ENCODE measurements at places on chromosomes 7 and 10.

- DNase-seq = no peak
Measured at GRCh38 chr10:36516281-36516680, 609.1 kb upstream of the ANKRD30A start.

DNA sequence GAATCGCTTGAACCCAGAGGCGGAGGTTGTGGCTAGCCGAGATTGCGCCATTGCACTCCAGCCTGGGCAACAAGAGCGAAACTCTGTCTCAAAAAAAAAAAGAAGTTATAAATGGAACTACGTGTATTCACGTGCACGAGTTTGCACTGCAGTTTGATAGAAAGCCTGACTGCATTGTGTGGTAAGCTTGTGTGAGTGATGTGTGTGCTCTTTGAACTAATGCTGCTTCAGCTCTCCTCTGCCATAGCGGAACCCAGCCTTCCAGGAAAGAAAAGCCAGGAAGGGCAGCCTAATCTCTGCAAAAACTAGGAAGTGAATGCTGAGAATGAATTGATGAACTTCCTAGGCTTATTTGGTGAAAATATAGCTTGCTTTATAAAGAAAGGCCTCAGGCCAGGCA, 15.6 kb upstream of the MKRN1 start:
- DNase-seq = no peak

DNA sequence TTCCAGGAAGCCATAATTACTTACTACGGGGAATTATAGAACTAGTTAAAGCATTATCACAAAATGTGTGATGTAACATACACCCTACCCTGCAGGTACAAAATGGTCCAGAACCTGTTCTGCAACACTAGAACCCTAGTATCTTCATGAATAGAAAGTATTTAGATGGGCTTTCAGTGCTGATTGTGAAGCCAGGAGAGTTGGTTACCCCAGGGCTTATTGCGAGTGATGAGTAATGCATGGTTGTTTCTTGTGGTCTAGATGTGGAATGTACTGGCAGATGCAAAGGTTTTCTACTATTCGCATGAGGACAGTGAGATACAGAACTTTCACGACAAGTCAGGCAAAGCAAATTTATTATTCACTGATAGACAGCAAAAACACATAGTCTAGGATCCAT, 33.6 kb upstream of the AGR3 start:
- no peak for DNase-seq

DNA sequence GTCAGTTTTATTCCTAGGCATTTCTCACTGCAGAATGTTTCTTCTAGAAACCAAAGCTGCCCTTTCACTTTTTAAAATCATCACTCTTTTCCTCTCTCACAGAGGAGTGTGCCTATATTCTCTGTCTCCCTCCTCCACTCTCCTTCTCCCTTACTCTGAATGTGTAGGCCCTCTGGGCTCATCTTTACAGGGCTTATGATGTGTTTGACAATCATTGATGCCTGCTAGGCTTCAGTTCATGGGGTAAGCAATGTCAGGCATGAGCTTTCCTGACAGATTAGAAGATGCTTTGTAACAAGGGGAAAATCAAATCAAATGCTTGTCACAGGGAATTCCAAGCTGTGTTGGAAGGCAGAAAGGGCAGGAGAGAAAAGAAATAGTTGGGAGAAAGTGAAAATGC, 742.9 kb downstream of the SORCS3 start:
- no peak for DNase-seq

DNA sequence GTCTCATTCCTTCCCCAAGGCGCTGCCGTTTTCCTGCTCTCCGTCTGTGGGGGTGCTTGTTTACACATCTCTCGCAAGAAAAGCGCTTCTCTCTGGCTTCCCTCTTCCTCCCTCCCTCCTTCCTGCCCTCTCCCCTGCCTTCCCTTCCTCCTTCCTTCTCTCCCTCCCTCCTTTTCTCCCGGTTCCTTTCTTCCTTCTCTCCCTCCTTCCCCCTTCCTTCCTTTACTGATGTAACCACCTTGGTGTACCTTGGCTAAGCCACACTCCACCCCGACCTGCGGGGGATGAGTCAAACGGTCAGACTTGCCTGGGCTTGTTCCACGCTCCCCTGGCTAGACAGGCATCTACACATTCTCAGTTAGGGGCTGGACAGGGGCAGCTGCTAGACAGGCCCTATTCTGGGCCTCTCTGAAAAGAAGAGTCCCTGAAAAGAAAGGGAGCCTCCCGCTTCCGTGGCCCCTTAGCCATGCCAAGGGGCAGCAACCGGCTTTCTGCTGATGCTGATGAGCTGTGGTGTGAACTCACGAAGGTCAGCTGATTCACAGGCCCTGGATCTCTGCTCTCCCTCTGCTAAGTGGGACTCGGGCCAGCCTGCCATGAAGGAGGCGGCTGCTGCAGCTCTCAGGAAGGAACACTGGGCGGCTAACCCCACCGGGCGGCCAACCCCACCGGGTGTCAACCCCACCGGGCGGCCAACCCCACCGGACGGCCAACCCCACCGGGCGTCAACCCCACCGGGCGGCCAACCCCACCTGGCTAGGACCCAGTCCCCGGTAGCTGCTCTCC, 216.8 kb downstream of the TCERG1L start:
- no peak for DNase-seq

- no peak for DNase-seq
Measured at GRCh38 chr7:7221599-7222038, 39.3 kb downstream of the C1GALT1 start.

DNA sequence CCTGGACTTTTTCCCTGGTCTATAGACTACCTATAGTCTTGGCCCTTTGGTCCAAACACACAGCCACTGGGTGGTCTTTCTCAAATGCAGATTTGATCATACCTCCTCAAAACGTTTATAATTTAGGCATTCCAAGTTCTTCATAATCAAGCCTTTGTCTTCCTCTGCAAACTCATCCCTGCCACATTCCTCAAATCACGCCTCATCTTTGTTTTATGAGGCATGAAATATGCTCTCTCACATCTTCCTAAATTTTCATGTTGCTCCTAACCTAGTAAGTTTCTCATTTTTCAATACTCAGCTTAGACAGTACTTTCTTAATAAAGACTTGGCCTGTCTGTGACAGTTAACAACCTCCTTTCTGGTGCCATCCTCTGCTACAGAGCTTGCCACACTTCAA, 10.9 kb upstream of the HERC4 start:
- DNase-seq = no peak

GRCh38 chr10:12617191-12618175, 268.1 kb downstream of the CAMK1D start:
- no peak for DNase-seq

GRCh38 chr10:74165530-74165901, 14.5 kb downstream of the ADK start:
- DNase-seq = no peak

DNA sequence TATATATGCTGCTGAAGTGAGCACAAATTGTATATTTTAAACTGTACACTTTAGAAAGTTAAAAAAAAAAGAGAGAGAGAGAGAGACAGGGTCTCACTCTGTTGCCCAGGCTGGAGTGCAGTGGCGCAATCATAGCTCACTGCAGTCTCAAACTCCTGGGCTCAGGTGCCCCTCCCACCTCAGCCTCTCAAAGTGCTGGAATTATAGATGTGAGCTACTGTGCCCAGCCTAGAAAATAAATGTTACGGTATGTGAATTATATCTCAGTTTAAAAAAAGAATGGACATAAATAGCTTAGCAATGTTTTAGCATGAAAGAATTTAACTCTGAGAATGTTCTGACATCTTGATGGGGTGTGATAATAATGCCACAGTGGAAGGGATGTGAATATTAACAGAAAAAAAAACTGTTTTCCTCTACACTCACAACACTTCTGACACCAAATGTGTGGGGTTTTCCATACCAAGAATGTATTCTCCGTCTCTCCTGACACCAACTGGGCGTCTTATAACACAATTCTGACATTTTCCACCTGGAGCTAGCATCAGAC, 162.1 kb downstream of the PLCE1 start:
- DNase-seq = no peak

- DNase-seq = no peak
Measured at GRCh38 chr10:19620811-19621210, 195.4 kb upstream of the PLXDC2 start.

DNA sequence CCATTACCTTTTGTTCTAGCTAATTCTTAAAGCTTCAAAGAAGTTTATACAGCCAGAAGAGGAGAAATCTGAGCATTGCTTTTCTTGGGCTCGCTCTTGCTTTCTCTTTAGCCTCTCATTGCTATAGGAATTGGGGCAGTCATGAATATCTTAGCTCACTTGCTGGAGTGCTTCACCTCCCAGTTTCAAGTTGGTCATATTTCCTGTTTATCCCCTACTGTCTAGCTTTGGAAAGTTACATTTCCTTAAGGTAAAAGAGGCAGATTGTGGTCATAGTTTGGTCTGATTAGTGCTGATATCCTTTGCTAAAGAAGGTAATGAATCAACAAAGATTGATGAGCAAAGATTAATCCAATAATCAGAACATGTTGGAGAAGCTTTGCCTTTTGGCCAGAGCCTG, 77.7 kb upstream of the GLI3 start:
- DNase-seq = no peak

GRCh38 chr7:25235471-25235870, 7.2 kb upstream of the NPVF start:
- DNase-seq = no peak

GRCh38 chr7:66950311-66950710, 29.3 kb downstream of the TMEM248 start:
- DNase-seq = no peak

- no peak for DNase-seq
Measured at GRCh38 chr7:74606909-74607510, 50.5 kb upstream of the GTF2I start.

DNA sequence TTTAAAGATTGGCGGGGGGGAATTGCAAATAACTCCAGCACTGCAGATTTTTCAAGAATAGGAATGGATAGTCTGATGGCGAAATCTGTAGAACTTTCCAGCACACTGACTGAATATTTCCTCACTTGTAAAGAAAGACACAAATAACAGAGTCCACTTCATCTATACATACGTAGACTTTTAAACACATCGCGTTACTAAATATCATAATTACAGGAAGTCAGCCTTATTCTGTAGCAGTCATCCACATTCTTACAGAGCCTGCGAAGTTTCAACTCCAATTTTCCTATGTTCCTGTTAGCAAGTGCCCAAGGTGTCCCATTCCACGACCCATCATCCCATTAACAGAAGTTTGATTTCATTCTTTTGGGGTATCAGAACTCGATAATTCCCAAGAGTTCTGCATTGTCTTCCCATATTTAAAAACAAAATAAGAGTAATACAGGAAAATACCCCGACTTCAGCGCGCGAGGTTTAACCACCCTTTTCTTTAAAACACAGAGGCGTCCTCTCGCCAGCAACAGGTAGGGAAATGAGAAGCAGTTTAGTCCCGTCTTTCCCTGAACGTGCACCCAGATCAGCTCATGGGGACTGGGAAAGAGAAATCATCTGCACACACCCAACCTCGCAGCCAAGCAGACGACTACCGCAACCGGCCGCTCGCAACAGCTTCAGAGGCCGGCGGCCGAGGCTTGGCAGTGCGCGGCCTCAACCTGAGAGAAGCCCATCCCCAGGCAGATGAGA, 880 bp downstream of the HERC4 start:
- DNase-seq = no peak

GRCh38 chr10:63217120-63217605, 84.0 kb downstream of the NRBF2 start:
- DNase-seq = no peak

GRCh38 chr10:69318106-69318866, 40.0 kb downstream of the HK1 start:
- peak; percentile 88 for DNase-seq

- no peak for DNase-seq
Measured at GRCh38 chr10:73552819-73553715, 38.1 kb downstream of the USP54 start.

- no peak for DNase-seq
Measured at GRCh38 chr7:25196132-25196896, 32.0 kb downstream of the NPVF start.

GRCh38 chr7:157675427-157675927, 338.7 kb downstream of the DNAJB6 start:
- no peak for DNase-seq

DNA sequence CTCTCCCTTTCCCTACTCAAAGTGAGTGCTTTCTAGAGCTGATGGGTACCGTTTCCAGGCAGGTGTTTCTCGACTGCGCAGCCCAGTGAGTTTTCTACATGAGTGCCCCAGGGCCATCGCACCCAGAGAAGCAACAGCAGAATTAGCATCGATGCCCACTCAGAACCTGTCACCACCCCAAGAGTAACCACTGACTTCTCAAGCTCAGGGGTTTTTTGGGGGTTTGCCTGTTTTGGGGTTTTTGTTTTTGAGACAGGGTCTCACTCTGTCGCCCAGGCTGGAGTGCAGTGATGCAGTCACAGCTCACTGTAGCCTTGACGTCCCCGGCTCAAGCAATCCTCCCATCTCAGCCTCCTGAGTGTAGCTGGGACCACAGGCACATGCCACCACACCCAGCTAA, 25.7 kb downstream of the SNX8 start:
- DNase-seq = no peak

DNA sequence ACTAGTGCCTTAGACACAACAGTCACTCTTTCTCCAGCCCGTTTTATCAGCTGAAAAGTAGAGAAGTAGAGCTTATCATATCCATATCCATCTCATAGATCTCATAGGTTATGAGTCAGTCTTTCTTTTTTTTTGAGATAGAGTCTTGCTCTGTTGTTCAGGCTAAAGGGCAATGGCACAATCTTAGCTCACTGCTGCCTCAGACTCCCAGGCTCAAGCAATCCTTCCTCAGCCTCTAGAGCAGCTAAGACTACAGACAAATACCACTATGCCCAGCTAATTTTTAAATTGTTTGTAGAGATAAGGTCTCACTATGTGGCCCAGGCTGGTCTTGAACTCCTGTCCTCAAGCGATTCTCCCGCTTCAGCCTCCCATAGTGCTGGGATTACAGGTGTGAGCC, 2.5 kb upstream of the PARD3 start:
- no peak for DNase-seq

DNA sequence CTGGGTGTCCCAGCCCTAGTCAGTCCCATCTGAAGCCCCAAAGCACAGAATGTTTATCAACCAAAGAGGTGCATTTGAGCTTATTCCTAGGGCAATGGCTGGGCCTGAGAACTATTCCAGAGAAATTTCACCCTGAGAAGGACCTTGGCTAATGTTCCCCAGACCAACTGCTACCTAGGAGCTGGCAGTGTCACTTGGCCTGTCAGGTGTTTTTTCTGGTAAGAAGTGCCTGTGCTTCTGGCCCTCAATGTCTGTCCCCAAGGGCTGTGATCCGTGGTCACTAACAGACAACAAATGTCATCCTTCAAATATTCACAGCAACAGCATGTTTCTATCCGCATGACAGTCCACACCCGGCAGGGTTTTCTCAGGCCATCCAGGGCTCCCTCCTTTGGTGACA, 209.3 kb upstream of the FRMD4A start:
- no peak for DNase-seq

DNA sequence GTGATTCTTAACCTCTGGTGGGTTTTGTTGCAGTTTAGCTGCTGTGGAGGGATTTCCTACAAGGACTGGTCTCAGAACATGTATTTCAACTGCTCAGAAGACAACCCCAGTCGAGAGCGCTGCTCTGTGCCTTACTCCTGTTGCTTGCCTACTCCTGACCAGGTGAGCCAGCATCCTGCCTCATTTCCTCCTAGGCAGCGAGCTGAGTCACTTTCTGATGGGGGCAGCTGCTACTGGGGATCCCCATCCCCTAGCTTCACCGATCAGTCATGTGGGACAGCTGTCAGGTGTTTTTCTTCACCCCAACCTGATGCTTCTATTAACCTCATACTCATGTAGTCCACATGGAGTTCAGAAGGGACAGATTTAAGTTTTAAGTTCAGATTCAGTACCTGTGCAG, 21.7 kb upstream of the SMO start:
- DNase-seq = no peak
